Activated T-helper 1 cell treated with anti-CD3 and anti-CD28 coated beads, Interleukin-2, amount 50 U/mL, for 16 hours (primary cell): ENCODE measurements at places on chromosomes 7 and 10.

- DNase-seq: no peak
Measured at GRCh38 chr7:11436773-11437524, 395.0 kb downstream of the THSD7A start.

GRCh38 chr7:55019191-55019690 is 424 bp downstream of the EGFR start:
- DNase-seq: no peak

- no peak for DNase-seq
Measured at GRCh38 chr10:126240483-126240882, 147.8 kb downstream of the ADAM12 start.

DNA sequence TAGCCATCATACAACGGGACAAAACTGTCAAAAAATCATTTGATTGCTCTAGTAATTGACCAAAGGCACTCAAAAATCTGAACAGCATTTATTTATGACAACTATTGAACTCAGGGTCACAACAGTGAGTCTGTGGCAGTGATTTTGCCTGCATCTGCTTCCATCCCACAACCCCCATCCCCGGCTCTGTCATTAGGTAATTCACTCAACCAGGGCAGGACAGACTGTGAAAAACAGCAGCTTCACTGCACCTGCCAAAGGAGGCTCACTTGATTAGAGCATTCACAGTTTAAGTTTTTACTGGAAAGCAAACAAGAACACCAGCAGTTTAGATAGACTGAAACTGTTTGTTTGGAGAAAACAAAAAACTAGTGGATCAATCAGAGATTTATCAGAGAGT is 22.2 kb downstream of the NRCAM start:
- DNase-seq: no peak

- DNase-seq: no peak
Measured at GRCh38 chr7:31957090-31957720, 113.0 kb downstream of the PDE1C start.

GRCh38 chr7:157268540-157268939 is 68.3 kb upstream of the DNAJB6 start:
- DNase-seq: no peak

- DNase-seq: no peak
Measured at GRCh38 chr7:143048827-143049226, 3.3 kb upstream of the OR6V1 start.

DNA sequence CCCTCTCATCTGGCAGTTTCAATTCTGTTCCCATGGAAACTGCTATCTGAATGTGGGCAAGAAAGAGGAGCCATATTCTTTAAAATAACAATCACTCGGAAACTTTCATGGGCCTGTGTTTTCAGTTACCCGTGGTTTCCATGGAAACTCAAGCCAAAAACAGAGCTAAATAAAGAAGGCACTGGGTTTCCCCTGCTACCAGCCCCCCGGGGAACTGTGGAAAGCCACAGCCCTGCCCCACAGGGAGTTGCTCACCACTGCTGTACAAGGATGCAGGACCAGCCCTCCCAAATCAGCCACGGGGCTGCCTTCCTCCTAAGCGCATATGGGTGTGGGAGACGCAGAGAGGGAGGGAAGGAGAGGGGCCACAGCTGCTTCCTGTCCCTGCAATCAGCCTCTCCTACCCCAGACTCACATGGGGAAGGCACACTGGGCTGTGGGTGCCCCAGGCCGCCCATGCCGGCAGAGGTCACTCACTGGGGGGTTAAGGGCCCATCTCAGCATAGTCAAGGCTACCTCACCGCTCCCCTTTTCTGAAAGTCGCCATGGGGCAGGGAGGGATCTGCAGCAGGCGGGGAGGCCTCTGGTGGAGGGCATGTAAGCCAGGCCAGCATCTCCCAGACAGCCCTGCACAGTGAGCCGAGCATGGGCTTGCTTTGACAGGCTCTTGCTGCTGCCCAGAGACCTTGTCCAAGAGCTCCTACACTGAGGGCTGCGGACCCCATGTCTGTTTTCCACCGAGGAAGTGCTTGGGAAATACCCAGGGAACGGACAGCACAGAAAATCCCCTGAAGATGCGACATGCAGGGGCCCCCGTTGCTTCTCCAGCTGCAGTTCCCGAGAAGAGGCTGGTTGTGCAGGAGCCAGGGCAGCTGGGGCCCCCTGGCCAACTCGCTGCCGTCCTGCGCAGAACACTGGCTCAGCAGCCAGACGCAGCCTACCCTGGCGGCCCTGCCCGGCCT is 157.3 kb upstream of the PPP2R2D start:
- DNase-seq: no peak

- DNase-seq: no peak
Measured at GRCh38 chr10:17655567-17656146, 11.7 kb downstream of the STAM start.

DNA sequence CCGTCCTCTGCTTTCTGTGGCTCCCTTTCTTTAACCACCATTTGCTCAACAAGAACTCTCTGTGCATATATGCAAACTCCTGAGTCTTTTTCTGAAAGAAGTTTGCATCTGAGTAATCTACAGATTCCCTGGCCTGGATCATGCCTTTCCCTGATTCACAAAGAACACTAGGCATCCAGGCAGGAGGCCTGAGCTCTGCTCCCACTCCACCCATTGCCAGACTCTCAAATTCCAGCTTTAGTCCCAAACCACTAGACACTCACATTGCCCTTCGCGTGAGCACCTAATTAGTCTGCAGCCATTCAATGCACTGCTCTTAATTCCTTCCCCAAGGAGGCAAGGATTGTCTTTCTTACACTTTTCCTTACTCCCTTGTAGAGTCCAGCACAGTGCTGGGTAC is 60.9 kb downstream of the ABCC2 start:
- no peak for DNase-seq

GRCh38 chr10:113443141-113443925 is 109.5 kb upstream of the HABP2 start:
- DNase-seq: no peak

DNA sequence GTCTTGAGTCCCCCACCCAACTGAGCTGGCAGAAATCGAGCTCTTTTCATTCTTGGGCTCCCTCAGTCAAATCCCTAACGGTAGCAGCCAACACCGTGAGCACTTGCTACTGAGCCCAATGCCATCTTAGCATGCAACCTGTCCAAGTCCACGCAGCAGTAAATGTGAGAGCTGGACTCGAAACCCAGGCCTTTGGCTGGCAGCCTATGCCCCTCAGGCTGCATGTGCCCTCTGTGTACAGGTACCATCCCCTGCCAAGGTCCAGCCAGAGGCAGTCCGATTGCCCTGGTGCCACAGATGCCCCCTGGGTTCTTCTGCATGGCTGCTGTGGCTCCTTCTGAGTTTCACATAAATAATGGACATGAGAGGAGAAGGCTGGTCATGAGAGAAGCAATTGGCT is 1.2 kb upstream of the TMEM273 start:
- no peak for DNase-seq

DNA sequence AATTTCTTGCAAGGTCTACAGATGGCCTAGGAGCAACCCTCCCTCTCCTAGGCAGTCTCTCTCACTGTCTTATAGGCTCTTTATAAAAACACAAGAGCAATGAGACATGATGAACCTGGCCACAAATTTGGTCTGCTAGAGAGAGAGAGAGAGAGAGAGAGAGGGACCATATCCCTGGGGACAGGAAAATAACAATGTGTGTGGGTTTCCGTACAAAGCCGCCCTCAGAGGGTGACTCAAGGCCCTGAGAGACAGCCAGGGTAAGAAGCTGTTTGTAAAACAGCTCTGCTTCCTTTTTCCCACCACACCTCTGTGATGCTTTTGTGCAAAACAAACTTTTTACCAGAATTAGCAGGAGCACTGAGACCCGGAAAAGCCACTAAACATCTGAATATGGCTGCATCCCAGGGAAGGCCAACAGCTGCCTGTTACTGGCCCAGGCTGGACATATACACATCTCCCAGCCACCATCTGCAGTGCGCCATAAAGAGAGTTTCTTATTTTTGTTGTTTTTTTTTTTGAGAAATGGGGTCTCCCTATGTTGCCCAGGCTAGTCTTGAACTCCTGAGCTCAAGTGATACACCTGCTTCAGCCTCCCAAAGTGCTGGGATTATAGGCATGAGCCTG is 18.4 kb downstream of the GIMAP5 start:
- DNase-seq: peak; percentile 44

DNA sequence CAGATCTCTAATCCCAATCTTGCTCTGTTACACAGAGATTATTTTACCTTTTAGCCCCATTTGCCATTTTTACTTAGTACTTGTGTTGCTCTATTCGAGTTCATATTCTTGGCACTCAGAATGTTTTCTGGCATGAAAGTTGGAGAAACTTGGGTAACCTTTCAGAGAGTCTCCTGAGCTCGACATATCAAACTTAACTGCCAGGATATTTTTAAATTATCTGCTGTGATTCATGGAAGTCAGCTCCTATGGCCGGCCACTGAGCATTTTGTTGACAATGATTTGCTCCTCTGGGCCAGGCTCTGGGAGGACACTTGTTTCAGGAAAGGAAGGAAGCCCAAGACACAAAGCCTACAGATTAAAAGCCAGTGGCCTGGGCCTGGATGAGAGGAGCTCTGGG is 396.7 kb downstream of the TNS3 start:
- no peak for DNase-seq

GRCh38 chr7:7848246-7848645 is 120.3 kb upstream of the GLCCI1 start:
- no peak for DNase-seq

DNA sequence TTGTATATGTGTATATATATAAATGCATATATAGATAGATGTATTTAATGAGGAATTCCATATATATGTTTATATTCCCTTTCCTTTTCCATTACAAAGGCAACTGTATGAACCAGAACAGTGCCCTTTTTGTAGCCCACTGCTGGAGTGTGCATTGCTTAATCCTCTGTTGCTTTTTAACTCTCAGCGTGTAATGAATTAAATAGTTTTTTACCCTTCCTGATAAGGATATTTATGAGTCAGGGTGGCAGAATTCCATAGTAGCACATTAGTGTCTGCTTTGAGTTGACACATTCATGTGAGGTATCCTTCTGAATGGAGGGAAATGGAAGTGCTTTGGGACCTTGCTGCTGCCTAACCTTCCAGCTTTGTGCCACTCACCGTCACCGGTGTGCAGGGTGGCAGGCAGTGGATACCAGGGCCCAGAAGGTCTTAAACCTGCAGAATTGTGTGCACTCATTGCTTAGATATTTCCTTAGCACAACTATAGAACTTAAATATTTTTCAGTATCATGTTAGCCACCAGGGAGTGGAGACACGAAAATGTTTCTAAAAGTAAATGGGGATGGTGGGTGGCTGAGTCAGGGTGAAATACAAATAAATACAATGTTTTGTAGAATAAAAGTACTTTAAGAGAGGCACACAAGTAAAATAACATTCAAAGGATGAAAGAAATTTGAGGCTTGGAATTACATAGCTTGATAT is 117.9 kb downstream of the SND1 start:
- no peak for DNase-seq

- DNase-seq: no peak
Measured at GRCh38 chr7:29866490-29866930, 60.2 kb downstream of the WIPF3 start.

DNA sequence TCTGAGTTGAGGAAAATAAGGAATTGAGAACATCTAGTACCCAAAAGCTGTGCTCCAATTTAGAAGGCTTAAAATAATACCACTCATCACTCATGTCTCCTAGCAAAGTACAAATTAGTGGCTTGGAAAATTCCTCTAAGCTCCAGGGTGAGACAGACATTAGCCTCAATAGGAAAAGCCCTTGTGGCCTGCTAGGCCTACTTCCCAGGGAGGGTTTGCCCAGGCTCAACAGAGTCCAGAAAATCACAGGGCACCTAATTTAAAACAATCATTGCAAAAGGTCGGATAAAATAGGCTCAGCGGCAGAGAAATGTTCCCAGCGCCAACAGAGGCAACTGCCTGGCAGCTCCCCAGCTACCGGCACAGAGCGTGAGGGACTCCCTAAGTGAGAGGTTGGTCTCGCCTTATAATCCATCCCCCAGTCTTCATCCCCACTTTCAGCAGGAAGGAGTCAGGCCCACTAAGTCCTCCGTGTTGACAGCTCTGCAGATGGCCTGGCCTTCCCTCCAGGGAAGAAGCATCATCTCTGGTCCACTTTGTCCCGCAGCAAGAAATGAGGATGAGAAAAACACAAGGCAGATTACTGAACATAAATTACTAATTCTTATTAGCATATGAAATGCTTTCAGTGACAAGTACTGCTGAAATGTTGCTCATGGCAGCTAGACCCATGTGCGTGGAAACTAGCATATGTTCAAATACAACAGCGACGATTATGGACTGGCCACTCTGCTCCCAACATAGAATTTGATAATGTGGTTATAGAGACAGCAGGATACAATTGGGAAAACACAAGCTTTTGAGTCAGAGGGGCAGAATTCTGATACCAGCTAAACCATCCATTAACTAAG is 1177.7 kb upstream of the AUTS2 start:
- DNase-seq: no peak

DNA sequence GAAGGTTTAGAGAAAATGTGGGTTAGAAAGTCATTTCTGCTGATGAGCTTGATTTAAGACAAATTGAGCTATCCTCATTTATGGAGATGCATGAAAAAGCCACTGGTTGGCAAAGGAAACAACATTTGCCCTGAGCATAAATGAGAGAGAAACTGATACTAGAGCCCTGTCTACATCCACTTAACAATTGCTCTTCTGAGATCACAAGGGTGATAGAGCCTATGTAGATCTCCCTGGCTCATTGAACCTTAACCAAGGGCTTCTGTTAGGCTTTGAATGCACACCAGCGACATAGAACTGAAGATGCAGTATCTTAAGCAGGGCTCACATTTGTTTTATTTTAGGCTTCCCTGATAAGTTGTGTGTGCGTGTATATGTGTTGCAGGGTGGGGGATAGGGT is 35.0 kb downstream of the GPR141 start:
- DNase-seq: no peak

DNA sequence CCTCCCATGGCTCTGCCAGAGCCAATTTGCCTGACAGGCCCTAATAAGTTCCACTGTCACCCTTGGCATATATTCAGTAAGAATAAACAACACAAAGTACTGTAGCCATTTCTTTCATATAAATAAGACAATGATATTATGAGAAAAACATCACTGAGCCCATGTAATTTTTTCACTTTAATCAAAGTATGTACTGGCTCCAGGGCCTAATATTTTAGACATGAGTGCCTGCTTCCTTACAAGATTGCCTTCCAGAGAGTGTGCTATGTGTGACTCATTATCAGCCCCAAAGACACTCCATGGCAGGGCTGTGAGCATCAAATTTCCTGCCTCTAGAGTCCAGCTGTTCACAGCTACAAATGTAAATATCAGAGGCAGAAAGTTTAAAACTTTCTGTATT is 297.6 kb downstream of the LHFPL3 start:
- DNase-seq: no peak

DNA sequence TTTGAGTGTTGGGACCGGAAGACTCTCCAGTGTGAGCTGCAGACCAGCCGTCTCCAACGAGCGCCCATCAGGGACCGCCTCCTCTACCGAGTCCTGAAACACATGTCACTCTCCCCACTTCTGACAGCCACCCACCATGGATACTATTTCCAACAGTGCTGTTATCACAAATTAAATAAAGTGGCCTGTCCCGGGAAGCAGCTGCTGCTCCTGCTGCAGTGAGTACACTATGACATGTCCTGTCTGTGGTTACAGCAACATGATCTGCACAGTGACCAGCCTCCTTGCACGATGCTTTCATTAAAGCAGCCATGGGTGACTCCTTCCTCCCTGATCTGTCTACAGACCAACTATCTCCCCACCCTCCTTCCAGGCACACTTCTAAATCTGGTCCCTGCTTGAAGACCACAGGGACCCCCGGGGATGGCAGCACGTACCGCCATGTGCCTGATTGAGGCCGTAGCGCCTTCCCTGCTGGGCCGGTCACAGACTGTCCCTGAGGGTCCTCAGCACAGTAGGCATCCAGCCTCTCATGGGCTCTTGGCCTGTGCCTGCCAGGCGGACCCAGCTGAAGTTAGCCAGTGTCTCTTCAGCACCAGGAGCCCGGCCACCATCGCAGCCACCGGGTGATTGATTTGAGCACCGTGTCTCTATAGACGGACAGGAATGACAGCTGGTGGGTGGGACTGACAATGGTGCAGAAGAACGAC is 58.8 kb downstream of the TCERG1L start:
- no peak for DNase-seq
